Ascending aorta (tissue), 2 donors: ENCODE measurements at places on chromosomes 12 and 14.

- no peak for DNase-seq
These were observed 59.9 kb downstream of the CCDC92 start for GRCh38 chr12:123912415-123913380.

DNA sequence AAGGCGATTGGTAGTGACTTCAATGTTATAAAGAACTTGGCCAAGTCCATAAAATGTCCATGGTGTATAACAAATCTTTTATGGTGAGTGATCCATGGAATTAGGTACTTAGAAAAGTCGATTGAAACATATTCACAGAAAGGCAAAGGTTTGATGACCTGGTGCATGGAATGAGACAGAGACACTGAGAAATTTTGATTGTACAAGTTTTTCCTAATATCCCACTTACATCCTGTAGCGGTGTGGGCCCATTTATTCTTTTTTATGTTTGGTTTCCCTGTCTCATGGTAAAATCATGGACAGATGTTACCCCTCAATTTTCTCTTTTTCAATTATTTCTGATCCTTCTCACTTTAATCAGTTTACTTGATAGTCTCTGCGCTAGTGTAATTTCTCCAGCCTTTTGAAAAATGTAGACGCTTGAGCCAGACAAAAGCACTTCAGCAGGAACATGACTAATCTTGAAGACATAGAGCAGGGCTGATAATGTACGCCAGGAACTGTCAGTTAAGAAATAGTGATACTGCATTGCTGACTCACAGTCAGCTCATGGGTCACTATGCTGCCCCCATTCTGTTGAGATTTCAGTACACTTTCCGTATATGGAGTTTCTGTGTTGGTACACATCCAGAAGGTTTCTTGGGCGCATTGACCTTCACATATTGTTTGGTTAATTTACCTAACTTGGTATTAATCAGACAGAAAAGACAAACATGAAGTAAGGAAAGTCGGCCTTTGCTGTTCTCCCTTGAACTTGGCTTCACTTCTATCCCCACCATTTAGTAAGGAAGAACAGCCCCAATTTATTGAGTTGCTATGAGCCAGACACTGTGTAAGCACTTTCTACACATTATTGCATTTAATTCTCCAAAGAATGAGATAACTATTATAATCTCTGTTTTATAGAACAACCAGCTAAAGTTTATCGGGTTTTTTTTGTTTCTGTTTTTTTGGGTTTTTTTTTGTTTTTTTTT, 841.7 kb downstream of the DIO2 start:
- no peak for DNase-seq

- no peak for DNase-seq
These were observed 189.6 kb upstream of the RPL10L start for GRCh38 chr14:46840944-46841720.

- DNase-seq, result no peak
These were observed 94.6 kb downstream of the PPM1A start for GRCh38 chr14:60343571-60344071.

- no peak for DNase-seq
These were observed 7.8 kb downstream of the KRT76 start for GRCh38 chr12:52769354-52769753.

DNA sequence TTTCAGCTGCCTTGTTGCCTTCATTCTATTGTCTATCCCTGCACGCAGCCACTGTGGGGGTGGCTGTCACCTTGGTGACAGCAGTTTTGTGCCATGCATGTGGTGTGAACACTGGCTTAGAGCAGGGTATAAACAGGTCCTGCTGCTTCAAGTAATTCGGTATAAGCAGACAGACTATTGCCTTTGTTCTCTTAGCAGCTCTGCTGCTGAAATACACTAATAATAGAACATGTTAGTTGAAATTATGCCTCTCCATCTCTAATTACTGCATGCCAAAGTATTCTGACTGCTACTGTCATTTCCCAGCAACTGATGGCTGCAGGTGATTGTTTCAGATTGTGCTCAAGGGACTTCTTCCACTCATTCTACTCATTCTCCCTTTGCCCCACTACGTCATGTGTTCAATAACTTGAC, 34.6 kb downstream of the PTPRO start:
- no peak for DNase-seq

DNA sequence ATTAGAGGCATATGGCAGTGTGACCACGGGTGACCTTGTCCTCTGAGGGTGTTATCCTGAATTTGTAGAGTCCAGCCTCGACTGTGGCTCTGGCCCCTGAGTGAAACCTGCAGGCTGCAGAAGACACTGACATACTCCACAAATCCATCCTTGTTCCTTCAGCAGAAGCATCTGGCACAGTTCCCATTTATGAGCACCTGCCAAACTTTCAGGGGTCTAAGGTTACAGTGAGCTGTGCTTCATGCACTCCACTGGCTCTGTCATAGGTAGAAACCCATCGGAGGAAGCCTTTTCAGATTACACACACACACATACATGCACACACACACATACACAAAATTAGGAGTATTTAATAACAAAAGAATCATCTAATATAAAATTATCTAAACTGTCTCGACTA, 13.6 kb upstream of the NUAK1 start:
- DNase-seq, result no peak

DNA sequence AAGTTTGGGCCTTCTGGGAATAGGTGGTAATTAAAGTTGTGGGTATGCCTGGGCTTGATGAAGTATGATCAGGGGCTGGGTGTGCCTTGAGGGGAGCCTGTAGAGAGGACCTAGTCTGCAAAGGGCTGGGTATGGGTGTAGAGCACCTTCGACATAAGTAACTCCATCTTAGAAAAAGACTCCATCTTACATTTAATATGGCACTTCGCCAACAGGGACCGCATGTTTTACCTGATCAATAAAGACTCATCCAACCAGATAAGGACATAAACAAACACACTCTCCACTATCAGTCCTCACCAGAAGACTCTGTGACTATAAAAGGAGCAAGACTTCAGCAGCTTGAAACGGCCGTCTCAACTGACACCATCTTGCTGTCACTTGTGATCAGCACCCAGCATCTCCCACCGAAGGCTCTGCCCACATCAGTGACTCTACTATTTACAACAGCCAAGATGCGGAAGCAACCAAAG, 23.5 kb upstream of the GPR68 start:
- no peak for DNase-seq

- no peak for DNase-seq
These were observed 33.0 kb upstream of the CFAP54 start for GRCh38 chr12:96456265-96456974.

DNA sequence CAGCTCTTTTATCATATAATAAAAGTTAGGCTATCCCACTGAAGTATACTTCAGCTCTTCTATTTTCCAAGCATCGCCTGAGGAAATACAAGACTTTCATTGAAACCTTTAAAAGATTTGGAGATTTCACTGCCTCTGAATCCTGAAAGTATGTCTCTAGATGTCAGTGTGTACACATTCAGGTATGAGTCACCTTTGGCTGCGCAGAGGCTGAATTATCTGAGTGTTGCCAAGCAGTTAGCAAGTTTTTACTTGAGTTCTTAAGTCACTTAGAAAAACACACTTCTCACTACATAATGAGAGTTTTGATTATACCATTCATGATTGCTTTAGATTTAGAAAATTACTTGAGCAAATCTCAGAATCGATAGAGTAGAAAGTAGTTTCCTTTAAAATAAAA, 210.3 kb downstream of the TMTC2 start:
- no peak for DNase-seq

DNA sequence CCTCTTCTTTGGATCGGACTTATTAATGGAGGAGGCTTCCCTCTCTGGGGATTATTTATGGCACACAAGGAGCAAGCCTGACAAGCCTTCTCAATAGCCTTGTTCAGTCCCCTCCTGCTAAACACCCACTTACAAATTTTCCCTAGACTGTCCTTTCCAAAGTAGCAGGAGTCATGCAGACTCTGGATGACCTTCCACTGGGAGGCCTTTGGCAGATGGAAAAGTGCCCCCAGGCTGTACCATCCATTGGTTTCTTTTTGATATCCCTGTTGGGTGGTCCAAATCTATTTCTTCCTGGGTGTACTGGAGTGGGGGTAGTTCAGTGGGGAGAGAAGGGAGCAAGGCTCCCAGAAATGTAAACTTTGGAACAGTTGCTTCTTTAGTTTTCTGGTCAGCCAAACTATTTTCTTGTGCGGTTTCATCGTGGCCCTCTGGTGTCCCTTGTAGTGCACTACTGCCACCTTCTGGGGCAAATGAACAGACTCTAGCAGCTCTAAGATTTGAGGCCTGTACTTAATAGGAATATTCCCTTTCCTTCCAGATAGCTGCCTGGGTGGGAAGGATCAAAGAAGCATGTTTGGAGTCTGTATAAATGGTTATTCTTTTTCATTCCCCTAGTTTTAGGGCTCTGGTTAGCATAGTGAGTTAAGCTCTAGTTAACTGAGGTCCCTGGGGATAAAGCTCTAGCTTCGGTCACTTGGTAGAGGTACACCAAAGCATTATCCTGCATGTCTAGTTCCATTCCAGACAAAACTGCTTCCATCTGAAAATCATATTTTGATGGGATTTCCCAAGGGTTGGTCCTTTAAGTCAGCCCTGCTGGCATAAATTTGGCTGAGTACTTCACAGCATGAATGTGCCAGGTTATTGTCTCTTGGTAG, 409.5 kb downstream of the SLC6A15 start:
- no peak for DNase-seq

- no peak for DNase-seq
These were observed 13.2 kb downstream of the HEBP1 start for GRCh38 chr12:12986775-12987331.

- no peak for DNase-seq
These were observed 65.4 kb downstream of the GLT1D1 start for GRCh38 chr12:128918481-128919260.
